ENCODE measurements at places on chromosomes 16 and 17.
A peak's percentile ranks its signal among the peaks of the same experiment; 100 is the strongest.

GRCh38 chr17:29514792-29515191 is 52.0 kb downstream of the ABHD15 start:
- peak; percentile 22 for DNase-seq

GRCh38 chr17:70636517-70637133 is 467.3 kb downstream of the KCNJ2 start:
- peak; percentile 44 for DNase-seq

DNA sequence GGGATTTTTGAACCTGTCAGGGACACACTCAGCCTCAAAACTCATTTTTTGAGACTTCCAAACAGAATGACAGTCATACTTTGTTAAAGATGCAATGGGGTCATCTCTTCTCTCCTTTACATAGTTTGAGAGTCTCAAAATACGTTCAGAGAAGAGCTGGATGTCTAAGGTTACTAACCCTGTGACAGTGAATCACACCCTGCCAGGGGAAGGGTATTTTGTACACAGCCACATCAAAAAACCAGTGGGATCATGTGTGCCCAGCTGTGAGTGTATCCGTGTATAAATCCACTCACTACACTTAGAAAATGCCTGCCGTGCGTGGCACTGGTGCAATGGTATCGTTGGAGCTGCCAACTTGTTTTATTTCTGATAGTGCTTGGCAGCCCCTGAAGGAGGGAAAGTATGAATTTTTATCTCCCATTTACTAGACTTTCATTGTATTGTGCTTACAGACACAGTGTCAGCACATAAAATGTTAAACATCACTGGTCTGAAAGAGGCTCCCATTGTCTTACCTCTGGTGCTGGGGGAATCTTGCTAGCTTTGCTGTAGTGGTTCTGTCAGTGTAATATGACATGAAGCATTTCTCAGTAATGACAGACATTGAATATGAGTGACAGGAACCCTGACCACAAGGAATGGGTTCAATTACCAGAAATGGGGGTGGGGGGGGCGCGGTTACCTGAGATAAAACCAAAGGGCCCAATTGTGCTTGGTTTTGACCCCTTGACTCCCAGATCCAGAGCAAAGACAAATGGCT is 256.3 kb downstream of the FTO start:
- no peak for DNase-seq

DNA sequence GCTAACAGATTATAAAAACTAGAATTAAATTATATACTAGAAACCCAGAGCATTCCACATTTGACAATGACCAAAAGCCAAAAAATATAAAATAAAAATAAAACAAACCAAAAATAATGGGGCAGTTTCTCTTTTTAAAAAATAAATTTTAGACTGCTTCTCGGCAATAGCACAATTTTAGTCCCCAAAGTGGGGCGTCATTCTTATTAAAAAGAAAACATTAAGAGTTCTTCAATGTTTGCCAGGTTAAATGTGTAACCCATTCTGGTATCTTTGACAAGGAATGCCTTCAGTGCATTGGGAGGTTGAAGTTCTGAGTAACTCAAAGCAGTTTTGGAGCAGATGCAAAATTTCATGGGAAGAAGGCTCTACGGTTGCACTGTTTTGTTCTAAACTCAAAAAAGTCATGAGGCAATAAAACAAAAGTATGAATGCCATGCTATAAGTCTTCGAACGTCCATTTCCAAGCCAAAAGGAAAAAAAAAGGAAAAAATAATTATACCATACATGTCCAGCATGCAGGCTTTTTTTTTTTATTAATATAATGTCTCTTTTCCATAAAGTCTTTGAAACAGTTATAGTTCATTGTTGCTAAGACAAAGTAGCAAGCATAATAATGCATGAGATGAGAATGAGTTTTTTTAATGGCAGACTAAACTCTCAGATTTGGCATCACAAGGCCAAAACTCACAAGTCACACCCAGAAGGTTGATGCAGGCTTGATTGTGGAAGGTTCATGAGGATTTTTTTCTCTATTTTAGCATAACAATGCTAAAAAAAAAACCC is 3.1 kb downstream of the MAF start:
- DNase-seq: no peak

- no peak for DNase-seq
Measured at GRCh38 chr16:23498863-23499262, 11.4 kb downstream of the GGA2 start.

- DNase-seq: no peak
Measured at GRCh38 chr17:80087346-80088265, 13.8 kb upstream of the GAA start.

DNA sequence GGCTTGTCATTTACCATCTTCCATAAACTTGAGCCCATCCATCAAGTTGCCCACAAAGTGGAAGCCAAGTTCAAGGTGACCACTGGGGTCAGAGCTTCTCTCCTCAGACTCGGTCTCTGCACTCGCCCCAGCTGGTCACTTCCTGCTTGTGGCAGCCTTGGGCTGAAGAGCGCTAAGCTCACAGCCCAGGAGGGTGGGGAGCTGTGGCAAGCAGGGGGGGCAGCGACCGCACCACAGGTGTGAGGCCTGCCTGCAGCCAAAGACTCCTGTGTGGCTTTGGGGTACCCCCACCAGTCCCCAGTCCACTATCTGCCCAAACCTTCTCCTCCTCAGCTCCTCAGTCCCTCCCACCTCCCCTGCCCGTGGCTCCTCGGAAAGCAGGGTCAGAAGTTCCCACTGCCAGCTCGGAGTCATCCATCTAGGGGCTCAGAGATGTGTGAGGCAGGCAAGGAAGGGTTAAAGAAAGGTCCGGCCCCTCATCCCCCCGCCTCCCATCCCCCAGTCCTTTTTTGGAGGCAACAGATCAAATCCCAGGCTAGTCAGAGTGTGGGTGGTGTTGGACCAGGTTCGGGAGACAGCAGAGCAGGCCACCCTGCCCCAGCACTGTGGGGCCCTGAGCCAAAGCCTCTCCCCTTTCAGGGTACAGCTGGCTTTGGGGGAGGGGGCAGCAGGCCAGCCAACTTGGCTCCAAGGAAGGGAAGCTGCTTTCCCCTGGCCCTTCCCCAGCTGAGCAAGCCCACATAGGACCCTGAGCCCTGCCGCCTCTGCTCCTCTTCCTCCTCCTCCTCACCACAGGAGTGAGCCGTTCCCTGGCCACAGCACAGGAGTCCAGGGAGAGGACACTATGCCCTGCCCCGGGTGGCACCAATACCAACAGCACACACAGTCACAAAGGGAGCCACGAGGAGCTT is 3.2 kb downstream of the CSF3 start:
- DNase-seq: no peak

DNA sequence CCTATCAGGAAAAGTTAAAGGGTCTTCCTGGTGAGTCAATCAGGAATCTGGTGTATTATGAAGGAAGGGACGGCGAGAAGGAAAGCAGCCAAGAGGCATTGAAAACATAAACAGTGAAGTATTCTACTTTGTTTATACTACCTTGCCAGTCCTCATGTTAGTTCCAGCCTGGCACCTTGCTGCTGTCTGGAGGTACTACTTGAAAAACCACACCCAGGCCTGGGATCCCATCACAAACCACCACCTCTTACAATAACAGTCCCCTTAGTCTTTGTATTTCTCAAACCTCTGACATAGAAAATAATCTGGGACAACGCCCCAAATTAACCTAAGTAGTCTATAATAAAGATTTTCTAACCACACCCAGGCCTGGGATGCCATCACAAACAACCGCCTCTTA is 676.7 kb upstream of the SOX9 start:
- DNase-seq: no peak

GRCh38 chr16:77131398-77131797 is 59.6 kb upstream of the MON1B start:
- DNase-seq: no peak

DNA sequence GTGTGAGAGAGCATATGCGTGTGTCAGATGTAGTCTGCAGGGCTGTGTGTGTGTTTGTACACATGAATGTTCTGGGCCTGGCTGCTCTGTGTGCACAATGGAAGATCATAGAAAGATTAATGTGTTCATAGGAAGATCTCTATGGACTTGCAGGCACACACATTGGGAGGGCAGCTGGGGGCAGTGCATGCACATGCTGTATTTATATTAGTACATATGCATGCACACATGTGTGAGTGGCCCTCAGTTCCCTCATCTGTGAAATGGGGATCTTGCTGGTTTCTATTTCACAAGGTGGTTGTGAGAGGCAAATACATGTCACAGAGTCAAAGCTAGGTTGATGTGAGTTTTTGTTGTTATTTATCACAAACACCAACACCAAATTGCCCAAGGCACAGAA is 2.1 kb downstream of the CA7 start:
- DNase-seq: no peak

- no peak for DNase-seq
Measured at GRCh38 chr16:81570151-81570846, 125.7 kb downstream of the CMIP start.

DNA sequence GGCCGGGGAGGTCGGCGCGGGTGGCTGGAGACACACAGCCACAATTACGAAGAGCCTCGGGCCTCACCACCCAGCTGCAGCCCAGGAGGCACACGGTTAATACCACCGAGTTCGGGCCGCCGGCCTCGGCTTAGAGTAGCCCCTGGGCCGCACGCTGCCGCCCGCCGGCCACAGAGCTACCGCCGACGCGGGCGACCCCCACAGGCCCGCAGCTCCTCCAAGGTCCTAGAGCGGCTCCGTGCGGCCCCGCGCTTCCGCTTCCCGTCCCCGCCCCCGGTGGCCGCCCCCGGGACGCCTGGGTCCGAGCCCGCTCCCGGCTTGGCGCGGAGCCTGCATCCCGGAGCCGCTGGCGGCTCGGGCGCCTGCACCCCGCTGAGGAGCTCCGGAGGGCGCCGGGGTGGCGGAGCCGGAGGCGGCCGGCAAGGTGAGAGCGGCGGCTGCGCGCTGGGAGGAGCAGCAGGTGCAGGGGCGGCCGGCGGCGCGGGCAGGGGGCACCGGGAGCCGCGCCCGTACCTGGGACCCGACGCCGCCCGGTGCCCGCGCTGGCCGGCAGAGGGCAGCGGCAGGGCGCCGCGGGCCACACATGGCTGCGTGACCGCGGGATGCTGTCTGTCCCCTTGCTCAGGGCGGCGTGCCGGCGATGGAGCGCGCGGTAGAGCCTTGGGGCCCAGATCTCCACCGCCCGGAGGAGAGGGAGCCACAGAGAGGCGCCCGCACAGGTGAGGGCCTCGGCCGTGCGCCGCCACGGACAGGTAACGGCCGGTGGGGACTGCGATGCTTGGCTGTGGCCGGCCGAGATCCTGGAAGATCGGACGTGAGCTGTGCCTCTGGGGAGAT is at the start of gene ZNF48:
TSS of gene ZNF48 (plus strand) at position 266 of the 837 bp plus-strand sequence. CDS start at position 641, 375 bp downstream.
- peak; percentile 90 for DNase-seq

- no peak for DNase-seq
Measured at GRCh38 chr16:49588026-49588425, 214.4 kb downstream of the C16orf78 start.

- no peak for DNase-seq
Measured at GRCh38 chr16:81376880-81377279, 62.1 kb downstream of the GAN start.

GRCh38 chr16:22186517-22186916 is 19.6 kb upstream of the EEF2K start:
- no peak for DNase-seq

- no peak for DNase-seq
Measured at GRCh38 chr16:85959686-85960085, 60.7 kb downstream of the IRF8 start.

GRCh38 chr17:58250344-58251011 is 12.1 kb downstream of the LPO start:
- no peak for DNase-seq

- DNase-seq: no peak
Measured at GRCh38 chr16:6032438-6032837, 934.8 kb upstream of the EEF2KMT start.

GRCh38 chr16:71217506-71217905 is 13.0 kb downstream of the HYDIN start:
- DNase-seq: no peak

DNA sequence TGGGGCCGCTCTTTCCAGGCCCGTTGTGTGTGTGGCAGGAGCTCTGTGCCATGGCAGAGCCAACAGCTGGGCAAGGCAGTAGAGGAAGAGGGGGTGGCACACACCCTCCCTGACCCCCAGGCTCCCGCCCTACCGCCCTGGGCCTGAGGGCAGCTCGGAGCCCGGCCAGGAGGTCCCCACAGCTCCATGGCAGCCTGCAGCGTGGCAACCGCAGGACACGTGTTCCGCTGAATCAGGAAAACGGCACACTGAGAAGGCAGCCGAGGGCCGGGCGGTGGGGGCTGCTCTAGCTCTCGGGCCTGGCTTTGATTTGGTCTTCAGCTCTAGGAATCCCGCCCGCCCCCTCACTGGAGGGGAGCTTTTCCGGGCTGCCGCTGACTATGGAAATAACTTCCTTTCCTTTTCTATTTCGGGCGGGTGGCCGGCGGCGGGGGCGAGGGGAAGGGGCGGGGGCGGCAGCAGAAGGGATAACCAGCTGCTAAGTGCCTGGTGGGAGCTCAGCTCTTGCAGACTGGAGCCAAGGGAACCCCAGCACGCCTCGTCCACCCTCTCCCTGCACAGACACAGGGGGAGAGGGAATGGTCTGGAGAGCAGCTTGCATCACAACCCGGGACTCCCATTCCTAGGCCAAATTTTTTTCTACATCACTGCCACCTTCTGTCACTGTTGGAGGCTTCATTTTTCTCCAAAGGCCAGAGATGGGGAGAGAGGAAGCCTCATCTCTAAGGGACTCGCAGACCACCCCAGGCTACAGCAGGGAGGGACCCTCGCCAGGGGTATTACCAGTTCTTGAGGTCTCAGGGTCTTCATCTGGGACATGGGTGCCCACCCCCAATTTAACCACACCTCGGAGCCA is 24.8 kb upstream of the MRPS23 start:
- peak; percentile 98 for DNase-seq

DNA sequence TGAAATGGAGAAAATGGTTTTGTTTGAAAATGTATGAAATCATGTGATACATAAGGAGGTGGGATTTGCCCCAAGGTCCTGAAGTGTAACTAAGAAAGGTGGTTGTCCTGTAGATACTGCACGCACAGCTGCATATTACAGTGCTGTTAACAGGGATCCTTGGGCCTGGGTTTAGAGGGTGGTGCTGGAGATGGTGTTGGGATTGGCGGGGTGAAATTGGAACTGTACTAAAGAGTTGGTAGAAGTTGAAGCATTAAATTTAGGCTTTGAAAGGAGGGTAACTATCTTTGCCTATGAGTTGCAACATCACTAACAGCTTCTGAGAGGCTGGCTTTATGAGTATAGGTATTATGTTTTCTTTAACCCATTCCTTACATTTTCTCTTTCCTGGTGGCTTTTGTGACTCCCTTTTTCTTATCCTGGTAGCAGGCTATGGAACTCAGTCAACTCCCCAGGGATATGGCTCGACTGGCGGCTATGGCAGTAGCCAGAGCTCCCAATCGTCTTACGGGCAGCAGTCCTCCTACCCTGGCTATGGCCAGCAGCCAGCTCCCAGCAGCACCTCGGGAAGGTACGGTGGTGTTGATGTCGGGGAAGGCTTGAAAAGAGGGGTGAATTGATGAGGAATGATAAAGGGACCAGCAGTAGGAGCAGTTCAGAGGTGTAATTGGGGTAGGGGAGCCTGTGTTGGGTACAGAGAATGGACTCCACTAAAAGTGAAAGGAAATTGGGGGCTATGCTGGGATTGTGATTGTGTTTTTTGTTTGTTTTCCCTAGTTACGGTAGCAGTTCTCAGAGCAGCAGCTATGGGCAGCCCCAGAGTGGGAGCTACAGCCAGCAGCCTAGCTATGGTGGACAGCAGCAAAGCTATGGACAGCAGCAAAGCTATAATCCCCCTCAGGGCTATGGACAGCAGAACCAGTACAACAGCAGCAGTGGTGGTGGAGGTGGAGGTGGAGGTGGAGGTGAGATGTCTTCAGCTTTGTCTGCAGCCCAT is 3.8 kb downstream of the FUS start:
- no peak for DNase-seq

All from fibroblast of skin of back (primary cell).